ENCODE measurements at places on chromosomes 7 and 10.

- DNase-seq, result no peak
Measured at GRCh38 chr10:17238445-17239291, 10.6 kb downstream of the VIM start.

DNA sequence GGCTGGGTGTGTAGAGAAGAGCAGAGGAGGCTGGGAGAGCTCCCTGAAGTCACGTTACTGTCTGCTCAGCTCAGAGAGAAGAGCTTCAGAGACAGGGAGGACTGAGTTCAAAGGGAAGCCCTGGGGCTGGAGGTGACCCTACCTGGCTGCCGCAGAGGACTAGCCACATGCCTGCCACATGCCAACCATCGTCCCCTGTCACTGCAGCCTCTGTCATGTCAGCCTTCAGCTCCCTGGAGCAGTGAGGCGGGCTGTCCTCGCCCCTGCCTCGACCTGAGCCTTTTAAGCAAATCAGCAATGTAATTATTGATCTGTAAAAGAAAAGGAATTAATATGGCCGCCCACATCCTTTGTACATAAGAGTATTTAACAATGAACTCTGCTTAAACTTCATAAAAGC, 89.3 kb upstream of the RET start:
- DNase-seq, result no peak

DNA sequence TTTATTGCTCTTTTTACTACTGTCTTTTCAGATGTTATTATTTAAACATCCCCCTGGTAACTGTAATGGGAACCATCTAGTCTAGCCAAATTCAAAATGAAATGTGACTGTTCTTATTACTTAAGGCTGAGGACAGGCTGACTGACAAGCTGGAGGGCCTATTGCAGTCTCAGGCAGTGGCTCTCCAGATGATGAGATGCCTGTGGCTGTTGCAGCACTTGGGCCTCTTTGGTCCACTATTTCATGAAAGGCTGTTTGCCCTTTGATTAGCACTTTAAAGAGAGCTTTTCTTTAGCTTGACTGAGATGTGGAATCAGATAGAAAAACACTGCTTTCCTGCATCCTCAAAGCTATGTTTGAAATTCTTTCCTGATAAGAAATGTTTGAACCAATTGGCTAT, 540.5 kb downstream of the SORCS3 start:
- DNase-seq, result no peak

GRCh38 chr10:8235253-8236027, 181.0 kb downstream of the GATA3 start:
- DNase-seq, result no peak

DNA sequence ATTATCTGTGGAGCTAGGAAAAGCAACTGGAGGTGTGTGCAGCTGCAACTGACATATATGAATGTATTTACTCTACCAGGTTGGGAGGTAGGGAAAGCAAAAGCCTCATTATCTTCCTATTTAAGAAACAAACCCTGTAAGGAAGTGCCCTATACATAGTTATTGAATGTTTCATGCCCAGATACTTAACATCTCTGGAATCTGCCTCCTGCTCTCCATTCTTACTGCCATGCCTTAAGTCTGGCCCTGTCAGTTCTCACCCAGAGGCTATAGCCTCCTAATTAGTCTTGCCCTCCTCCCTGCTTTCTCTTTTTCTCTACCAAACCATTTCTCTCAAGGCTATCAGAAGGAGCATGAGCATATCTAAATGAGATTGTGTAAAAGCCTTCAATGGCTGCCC, 542.6 kb upstream of the LRRN3 start:
- DNase-seq, result no peak

DNA sequence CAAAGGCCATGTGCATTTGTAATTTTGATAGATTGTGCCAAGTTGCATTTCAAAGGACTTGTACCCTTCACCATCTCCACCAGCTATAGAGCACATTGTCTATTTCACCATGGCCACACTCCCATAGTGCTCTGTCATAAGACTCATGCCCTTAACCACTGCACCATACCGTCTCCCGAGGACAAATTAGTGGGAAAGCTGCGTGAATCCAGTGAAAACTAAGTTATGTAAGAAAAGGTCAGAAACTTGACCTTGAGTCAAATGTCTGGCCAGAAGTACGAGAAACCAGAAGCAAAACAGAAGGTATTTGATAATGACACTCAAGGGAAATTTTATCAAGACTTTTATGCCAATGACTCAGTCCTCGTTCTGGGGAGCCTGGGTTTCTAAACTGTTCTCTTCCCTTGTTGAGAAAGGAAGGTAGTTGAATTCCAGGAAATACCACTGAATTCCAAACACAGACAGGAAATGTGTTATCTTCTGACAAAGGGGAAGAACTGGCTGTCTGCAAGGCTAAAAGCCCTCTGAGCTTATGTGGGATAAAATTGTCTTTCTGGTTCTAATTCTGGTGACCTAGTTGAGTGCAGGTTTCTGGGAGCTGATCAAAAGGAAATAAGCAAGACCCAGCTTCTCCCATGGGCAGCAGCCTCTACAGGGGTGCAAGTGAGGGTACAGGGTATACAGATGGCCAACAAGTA, 49.7 kb downstream of the CDK1 start:
- no peak for DNase-seq

DNA sequence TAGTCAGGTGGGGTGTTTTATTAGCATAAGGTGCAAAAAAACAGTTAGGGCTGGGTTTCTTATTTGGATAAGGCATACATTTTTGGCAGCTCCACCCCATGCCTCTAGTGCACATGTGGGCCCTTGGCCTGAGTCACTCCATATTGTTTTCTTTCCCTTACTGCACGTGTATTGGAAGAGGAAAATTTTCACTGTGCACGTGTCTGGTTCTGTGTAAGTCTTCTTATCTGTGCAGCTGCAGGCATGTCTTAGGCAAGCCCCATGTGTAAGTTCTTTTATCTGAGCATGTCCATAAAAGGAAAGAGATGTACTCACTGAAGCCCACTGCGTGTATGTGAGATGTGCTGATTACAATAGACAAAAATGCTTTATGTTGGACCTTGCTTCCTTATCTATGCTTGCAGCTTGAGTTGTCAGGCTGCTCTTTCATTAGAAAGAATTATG, 540.3 kb upstream of the IGFBP3 start:
- no peak for DNase-seq

- no peak for DNase-seq
Measured at GRCh38 chr10:100724531-100725027, 20.8 kb upstream of the PAX2 start.

- DNase-seq, result no peak
Measured at GRCh38 chr7:83143107-83143506, 19.6 kb downstream of the PCLO start.

GRCh38 chr10:90589825-90590224, 268.0 kb downstream of the HTR7 start:
- no peak for DNase-seq

DNA sequence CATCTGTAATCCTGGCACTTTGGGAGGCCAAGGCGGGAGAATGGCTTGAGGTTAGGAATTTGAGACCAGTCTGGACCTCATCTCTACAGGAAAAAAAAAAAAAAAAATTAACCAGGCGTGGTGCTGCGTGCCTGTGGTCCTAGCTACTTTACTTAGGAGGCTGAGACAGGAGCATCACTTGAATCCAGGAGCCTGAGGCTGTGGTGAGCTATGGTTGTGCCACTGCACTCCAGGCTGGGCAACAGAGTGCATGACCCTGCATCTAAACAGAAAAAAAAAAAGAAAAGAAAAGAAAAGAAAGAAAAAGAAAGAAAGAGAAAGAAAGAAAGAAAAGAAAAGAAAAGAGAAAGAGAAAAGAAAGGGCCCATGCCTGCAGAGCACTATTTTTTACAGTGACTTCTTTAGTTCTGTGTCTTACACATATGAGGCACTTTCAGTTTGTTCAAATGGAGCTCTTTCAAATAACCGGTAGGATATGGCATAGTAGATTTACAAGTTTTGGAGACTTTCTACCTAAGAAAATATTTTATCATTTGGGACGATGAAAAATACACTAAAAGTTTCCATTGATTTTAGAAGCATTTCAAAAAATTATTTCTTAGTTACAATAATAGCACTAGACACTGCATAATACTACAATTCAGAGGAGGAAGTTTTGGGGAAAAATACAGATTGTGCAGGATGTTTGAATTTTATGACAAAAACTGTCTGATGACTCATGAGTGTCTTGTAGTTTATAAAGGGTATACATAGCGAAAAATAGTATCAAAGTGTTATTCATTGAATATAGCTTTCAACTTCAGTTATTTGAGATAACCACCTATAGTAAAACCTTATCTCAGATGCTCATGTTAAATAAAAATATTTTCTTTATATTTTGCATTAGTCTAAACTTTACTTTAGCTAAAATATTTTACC, 75.9 kb downstream of the MDFIC start:
- DNase-seq, result no peak

GRCh38 chr7:29214816-29215215, 20.2 kb downstream of the CHN2 start:
- DNase-seq, result no peak

- no peak for DNase-seq
Measured at GRCh38 chr10:73601486-73601921, 10.4 kb upstream of the USP54 start.

DNA sequence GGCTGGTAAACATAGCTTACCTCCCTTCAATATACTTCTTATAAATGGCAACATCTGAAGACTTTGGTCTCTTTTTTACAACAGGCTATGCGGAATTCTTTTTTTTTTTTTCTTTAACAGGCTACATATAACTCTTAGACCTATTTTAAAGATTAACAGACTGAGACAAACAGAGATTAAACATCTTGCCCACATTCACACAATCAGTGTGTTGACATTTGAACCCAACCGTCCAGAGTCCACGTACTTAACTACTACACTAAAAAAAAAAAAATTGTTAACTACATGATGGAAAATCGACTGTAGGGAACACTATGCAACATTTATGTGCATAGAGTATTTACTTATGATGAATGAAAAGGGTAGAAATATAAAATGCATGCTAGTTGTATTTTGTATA, 298.5 kb downstream of the ELMO1 start:
- DNase-seq, result no peak

- no peak for DNase-seq
Measured at GRCh38 chr10:20058135-20058534, 241.9 kb downstream of the PLXDC2 start.

DNA sequence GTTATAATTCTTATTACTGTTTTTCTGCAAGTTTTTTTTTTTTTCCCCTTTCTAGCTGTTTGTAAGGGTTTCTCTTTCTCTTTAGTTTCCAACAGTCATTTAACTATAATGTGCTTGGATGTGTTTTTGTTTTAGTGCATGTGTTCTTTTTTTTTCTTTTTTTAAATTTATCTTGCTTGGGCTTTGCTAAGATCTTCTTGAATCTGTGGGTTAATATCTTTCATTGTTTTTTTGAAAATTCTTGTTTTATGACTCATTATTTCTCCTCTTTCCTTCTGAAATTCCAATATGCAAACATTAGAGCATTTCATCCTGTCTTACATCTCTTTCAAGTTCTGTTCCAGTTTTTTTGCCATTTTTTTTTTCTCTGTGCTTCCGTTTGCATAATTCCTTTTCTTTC, 5.7 kb upstream of the HK1 start:
- DNase-seq, result no peak

DNA sequence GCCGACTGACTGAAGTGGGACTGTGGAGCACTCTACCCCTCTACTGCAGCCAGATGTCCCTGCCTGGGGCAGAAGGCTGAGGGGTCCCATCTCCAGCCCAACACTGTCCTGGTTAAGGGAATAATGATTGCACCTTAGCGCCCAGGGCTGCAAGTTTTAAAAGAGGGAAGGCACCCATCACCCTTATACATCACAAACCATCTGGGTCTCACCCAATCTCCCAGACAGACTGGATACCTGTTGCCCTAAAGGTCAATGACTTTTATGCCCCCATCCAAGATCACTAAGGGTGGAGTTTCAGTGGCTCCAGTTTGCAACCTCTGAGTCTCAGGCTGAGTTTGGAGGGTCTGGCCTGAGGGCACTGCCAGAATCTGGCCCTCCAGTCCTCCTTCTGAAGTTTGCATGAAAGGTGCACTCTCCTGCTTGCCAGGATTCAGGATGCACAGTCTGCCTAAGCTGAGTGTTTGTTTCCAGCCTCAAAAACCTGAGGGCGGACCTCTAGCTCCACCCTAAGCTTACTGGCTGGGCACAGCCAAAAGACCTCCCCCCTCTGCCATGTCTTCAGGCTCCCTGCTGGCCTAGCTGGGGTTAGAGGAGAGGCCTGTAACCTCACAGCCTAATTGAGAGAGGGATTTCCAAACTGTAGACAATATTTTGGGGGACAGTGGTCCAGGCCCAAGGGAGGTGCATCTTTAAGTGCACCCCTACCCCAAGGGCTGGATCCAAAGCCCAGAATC, 2.5 kb upstream of the EMX2 start:
- no peak for DNase-seq

- no peak for DNase-seq
Measured at GRCh38 chr10:90658791-90659190, 199.0 kb downstream of the HTR7 start.

DNA sequence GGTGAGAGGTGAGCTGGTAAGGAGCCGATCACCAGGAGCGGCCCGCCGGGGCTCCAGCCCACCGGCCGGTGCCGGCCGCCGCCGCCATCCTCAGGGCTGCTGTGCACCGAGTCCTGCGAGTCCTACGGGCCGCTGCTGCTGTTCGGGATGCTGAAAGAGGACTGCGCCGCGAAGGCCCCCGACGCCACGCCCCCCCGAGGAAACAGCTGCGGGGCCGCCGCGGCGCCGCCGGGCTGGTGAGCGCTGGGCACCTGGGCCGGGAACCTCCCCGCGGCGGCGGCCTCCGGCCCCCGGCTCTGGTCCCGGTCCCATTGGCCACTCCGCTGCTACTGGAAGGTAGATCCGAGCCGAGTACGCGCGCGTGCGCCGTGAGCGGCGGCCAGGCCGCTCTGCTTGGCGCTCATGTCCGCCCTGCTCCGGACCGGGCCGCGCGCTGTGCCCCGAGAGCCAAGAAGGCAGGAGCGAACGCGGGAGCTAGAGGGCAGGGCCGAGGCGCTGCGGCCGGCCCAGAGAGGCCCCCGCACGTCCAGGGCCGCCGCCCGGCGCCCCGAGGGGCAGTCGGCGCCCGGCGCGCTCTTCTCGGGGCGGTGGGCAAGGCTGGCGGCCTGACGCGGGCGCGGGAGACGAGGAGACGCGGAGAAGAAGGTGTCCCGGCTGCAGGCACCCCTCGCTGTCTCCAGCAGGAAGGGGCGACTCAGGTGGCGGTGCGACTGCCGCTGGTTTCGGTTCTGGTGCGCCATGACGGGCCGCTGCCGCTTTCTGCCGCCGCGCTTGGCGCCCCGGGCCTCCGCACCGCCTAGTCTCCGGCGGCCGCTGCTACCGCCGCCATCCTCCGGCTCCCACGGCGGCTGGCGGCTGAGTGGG, 121.3 kb upstream of the WIPF3 start:
- DNase-seq, result peak; percentile 89

DNA sequence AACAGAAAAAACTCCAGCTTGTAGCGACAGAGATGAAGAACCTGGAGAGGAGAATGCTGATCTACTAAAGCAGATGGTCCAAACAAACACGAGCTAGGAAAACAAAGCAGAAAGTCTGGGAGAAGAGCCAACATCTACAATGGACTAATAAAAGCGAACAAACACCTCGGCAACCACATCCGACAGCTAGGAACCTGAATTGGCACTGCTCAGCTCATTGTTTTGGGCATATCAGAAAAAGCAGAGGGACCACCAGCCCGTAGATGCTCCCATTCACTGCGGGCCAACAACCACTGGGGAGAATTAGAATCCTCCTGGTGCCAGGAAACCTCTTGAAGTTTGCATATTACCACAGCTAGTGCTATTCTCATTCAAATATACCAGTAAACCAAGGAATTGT, 204.7 kb downstream of the NXPH1 start:
- DNase-seq, result no peak

All from ovary (tissue), 10 donors.